ENCODE measurements at places on chromosomes 2 and 18.

- no peak for DNase-seq
Measured at GRCh38 chr2:73971722-73972121, 13.0 kb upstream of the TET3 start.

- DNase-seq = no peak
Measured at GRCh38 chr2:230773039-230773773, 60.6 kb downstream of the CAB39 start.

- no peak for DNase-seq
Measured at GRCh38 chr2:138469411-138469810, 32.2 kb upstream of the SPOPL start.

DNA sequence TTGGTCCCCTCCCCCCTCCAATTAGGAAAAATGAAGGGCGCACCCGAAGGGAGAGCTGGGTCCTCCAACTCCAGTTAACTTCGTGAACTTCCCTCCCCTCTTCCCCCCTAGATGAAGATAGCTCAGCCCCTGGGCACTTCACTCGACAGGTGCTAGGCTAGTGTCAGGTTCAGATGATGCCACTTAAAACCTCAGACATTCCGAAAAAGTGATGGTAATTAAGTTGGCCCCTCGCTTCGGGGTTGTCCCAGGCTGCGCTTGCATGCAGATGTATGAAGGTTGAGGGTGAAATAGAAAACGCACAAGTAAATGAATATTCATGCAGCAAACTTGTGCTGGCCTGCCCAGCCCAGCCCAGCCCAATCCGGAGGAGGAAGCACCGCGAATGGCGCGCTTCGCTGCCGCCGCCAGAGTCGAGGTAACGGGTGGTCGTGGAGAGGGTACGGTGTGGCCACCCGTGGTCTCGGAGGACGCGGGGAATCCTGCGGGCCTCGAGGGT is 3.0 kb upstream of the GBX2 start:
- no peak for DNase-seq

GRCh38 chr2:165601928-165602521 is 132.5 kb downstream of the CSRNP3 start:
- DNase-seq = no peak
